ENCODE measurements at places on chromosomes 7 and 10. TPM values are rescaled to one million over a fixed set of nuclear protein-coding genes. Genes with fewer than 3 reads are reported as not detected.

CNTNAP2 gene
- total RNA-seq: 0.37 TPM

- H3K4me1 ChIP-seq: peaks cover 10% of the 10 kb centered on the region
- peaks cover 5% of the 10 kb centered on the region for H3K36me3 ChIP-seq
- H3K27ac ChIP-seq: no peak overlapping the region
- H3K27me3 ChIP-seq: peaks cover 41% of the 10 kb centered on the region
- H3K4me3 ChIP-seq: peak overlapping the region; percentile 75
Measured at GRCh38 chr7:87476179-87476557, 688 bp upstream of the ABCB4 start.

- H3K4me3 ChIP-seq: no peak overlapping the region
- H3K27me3 ChIP-seq: no peaks in the 10 kb centered on the region
- H3K4me1 ChIP-seq: no peaks in the 10 kb centered on the region
- no peak overlapping the region for H3K27ac ChIP-seq
Measured at GRCh38 chr7:84529480-84530205, 335.1 kb upstream of the SEMA3A start.

DNA sequence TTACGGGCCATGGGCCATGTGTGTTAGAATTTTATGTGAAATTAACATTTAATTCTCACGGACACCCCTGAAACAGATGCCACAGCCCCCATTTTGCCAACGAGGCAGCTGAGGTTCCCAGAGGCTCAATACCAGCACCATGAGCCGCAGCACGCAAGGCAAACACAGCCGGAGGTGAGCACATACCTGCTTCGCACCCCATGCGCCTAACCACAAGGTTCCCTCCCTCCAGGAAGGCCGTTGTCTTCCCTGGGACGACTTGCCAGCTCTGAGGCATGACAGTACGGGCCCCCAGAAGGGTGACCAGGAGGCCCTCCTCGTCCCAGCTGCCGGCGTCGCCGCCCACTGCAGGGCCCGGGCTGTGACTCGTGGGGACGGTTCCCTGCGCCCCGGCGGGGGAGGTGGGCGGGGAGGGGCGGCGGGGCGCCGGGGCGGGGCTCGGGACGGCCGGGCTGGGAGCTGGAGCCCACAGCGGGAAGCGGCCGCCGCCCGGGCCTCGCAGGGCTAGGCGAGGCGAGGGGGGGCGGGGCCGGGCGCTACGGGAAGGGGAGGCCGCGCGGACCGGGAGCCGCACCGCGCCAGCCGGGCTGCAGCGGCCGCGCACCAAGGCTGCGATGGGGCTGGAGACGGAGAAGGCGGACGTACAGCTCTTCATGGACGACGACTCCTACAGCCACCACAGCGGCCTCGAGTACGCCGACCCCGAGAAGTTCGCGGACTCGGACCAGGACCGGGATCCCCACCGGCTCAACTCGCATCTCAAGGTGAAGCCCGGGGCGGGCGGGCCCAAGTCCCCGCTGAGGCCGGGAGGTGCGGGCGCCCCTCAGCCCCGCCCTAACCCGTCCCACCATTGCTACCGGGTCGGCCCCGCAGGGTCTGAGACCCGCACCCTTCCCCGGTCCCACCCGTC lies at the start of gene CAV2:
TSS of gene CAV2 (plus strand) at position 571 of the 910 bp plus-strand sequence. CDS start at position 615, 44 bp downstream.
- no peak for DNase-seq
- peaks cover 9% of the 10 kb centered on the region for H3K4me1 ChIP-seq
- no peak within 1 kb of the TSS for H3K27ac ChIP-seq
- peaks cover 51% of the 10 kb centered on the region for H3K27me3 ChIP-seq

GRCh38 chr7:77157446-77157845 lies 35.0 kb downstream of the CCDC146 start:
- peaks cover 9% of the 10 kb centered on the region for H3K4me1 ChIP-seq
- peak overlapping the region; percentile 45 for H3K4me3 ChIP-seq
- DNase-seq: no peak

GRCh38 chr10:124987788-124988187 lies 45.9 kb downstream of the ZRANB1 start:
- peaks cover 16% of the 10 kb centered on the region for H3K4me1 ChIP-seq
- DNase-seq: no peak
- no peaks in the 10 kb centered on the region for H3K27me3 ChIP-seq
- H3K4me3 ChIP-seq: peak overlapping the region; percentile 57
- no peak overlapping the region for H3K27ac ChIP-seq
- H3K36me3 ChIP-seq: peaks cover 16% of the 10 kb centered on the region

UNCX gene
- not detected for total RNA-seq

NCF1 gene
- total RNA-seq: 1.1 TPM

DNA sequence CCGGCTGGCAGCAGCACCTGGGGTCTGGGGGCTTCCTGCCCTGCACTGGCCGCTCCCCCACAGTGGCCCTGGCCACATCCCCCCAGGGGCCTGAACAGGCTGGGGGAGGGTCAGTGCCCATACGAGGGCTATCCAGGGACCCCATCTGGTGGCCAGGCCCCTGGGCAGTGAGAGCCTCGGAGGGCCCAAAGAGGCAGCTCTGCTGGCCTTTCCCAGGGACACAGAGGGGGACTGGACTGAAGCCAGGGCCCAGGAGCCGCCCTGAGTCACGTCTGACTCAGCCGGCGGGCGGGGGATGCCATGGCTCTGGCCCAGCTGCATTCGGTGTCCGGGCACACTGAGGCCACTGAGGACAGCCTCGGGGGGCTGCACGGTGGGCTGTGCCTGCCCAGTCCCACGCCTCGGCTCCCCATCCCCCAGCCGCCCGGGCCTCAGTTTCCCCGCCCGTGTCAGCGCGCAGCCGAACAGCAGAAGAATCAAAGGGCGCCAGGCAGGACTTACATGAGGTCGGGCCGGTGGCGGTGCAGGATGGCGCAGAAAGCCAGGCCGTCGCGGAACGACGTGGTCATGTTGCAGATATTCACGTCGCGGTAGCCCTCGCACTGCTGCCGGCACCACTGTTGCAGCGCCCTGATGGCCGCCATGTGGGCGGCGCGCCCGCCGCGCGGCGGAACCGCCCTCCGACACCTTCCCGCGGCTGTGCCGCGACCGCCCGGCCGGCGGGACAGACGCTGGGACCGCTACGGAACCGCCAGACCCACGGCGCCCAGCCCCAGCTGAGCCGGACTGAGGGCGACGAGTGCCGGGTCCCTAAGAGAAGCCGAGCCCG lies at the start of gene MICALL2:
TSS of gene MICALL2 (minus strand) at position 788 of the 829 bp plus-strand sequence. CDS start at position 644, 144 bp downstream.
- no peak for DNase-seq
- peak within 1 kb of the TSS; percentile 76 for H3K4me3 ChIP-seq
- peaks cover 18% of the 10 kb centered on the region for H3K4me1 ChIP-seq
- no peaks in the 10 kb centered on the region for H3K27me3 ChIP-seq

GRCh38 chr7:86788948-86789347 lies 145.2 kb downstream of the GRM3 start:
- H3K4me3 ChIP-seq: no peak overlapping the region
- no peaks in the 10 kb centered on the region for H3K4me1 ChIP-seq
- no peaks in the 10 kb centered on the region for H3K36me3 ChIP-seq
- H3K27ac ChIP-seq: no peak overlapping the region
- no peaks in the 10 kb centered on the region for H3K27me3 ChIP-seq
- DNase-seq: no peak

- no peak overlapping the region for H3K27ac ChIP-seq
- no peaks in the 10 kb centered on the region for H3K4me1 ChIP-seq
- peaks cover 25% of the 10 kb centered on the region for H3K27me3 ChIP-seq
- H3K4me3 ChIP-seq: no peak overlapping the region
- H3K36me3 ChIP-seq: no peaks in the 10 kb centered on the region
- DNase-seq: no peak
Measured at GRCh38 chr7:25598765-25599164, 370.5 kb upstream of the NPVF start.

Measured in T-helper 17 cell (primary cell).